Thyroid gland (tissue), 4 donors: ENCODE measurements at places on chromosomes 11 and 22.

DNA sequence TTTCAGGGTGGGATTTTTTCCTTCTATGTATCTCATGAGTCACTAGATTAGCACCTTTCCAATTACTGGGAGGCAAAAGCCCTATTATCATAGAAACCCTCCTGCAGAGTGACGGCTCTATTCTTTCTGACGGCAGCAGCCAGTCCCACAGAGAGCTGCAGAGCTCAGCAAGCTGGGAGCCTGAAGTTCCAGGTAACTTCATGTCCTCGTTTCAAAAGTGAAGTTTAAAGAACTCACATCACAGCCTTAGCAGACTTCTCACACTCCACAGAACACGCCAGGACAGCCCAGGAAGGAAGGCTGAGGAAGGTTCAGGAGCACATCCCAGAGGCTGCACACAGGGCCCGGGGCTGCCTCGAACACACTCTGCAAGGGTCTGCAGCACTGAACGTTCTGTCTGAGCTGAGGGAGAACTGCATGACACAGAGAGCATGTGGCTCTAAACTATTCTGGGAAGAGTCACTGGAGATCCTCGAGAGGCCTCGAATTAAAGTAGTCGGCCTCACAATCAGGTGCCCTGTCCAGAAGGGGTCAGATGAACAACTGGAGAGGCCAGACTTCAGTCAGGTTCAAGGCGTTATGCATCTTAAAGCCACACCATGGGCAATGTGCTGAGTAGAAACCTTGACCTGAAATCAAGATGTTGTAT, 104.2 kb upstream of the DRD2 start:
- no peak for DNase-seq

DNA sequence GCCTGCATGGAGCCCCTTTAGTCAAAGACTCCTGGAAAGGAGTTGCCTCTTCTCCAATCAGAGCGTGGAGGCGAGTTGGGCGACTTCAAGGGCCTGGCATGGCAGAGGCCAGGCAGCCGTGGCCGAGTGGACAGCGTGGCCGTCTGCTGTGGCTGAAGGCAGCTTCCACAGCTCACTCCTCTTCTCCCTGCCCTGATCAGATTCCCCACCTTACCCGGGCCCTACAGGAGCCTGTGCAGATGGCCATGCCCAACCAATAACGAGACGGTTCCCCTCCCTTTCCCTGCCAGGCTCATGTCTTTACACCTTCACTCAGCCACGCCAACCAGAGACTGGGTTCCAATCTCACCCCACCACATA, 20.0 kb upstream of the SLC22A12 start:
- DNase-seq: no peak

DNA sequence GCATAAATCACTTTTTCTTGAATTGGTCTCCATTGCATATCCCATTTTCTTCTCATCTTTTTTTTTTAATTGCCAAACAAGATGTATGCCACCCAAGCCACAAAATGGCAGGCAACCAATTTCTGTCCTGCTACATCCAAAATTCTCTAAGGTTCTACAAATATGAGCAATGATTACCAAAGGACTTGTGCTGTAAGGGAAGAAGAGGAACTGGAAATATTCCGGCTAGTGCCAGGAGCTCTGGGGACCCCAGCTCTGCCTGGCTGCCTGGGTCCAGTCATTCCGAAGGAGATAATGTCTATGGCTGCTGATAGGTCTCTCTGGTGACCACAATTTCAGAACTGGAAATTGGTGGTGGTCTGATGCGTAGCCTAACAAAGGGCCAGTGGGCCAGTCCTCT, 17.1 kb upstream of the SNX32 start:
- no peak for DNase-seq

GRCh38 chr11:33413301-33413700, 156.1 kb downstream of the HIPK3 start:
- DNase-seq: no peak

DNA sequence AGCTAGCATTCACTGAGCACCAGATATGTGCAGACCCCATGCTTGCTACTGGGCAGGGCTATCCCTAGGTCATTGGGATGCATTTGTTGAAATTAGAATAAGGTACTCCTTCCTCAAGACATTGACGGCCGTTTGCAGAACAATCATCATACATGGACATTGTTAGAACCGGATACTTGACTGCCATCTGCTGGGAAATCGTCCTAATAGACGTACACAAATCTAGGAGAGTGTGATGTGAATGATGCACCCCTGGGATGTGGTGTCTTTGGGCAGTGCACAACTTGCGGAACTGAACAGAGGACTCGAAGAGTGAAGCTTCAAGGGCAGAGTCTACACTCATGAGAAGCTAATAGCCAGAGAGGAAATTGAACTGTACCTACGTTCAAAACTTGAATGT, 35.9 kb downstream of the MYO18B start:
- no peak for DNase-seq

GRCh38 chr11:35282221-35282882, 137.0 kb downstream of the SLC1A2 start:
- DNase-seq: no peak
